ENCODE measurements at places on chromosomes 1 and 21.
A peak's percentile ranks its signal among the peaks of the same experiment; 100 is the strongest.

DNA sequence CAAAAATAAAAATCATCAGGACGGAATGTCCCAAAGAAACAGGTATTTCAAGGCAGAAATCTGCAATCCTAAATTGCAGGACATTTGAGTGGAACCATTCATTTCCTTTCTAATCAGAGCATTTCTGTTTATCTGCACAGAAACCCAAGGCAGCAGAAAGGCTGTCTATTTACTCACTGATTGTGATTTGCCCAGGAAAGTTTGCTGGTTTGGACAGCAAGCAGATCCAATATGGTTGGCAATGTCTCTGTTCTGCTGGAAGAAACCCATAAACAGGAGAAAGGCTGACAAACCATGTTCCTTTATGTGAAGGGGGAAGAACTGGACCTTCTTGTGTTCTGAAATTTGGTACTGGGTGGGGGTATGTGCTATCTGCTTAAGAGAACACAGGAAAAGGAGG, 120.1 kb downstream of the CLIC6 start:
- no peak for DNase-seq

- DNase-seq: no peak
These were observed 52.6 kb downstream of the CD34 start for GRCh38 chr1:207858281-207858680.

GRCh38 chr1:11248169-11248568, 14.2 kb downstream of the MTOR start:
- DNase-seq: no peak

- DNase-seq: no peak
These were observed 36.2 kb upstream of the GADD45A start for GRCh38 chr1:67648582-67649326.

DNA sequence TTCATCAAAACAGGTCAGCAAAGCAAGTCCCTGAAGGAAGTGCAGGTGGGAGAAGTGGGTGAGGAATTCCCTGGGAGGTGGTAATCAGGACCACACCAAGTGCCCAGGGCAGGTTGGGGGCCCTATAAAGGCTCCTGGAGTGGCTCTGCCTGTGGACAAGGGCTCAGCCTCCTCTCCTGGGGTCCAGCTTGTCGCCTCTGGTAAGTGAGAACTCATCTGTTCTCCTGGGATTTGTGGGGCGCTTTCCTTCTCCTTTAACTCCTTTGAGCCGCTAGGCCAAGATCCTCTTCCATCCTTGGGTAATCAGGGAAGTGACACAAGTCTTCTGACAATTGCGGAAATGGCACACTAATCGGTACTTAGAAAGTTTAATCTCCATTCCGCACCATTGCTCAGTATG, at the start of gene SPRR4:
Gene SPRR4 (plus strand): TSS at position 154 of the 400 bp plus-strand sequence. CDS start 1,243 bp downstream, outside the sequence.
- DNase-seq: no peak

DNA sequence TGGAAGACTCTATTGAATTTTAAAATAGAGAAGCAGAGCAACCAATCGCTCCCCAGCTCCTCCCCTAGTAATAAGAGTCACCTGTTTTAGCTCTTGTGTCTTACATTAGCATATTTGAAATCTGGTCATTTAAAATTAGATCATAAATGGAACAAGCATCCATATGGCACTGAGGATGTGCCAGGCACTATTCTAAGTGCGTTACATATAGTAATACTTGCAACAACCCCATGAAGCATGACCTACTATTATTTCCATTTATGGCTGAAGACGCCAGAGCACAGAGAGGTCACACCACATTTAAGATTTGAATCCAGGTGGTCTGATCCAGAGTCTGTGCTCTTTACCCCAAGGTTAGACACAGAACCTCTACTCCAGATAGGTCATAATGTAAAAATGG, 82.0 kb upstream of the HIVEP3 start:
- DNase-seq: no peak

GRCh38 chr1:240008298-240008697, 83.4 kb upstream of the FMN2 start:
- DNase-seq: no peak

GRCh38 chr1:114561333-114561732, 20.1 kb downstream of the BCAS2 start:
- DNase-seq: no peak

DNA sequence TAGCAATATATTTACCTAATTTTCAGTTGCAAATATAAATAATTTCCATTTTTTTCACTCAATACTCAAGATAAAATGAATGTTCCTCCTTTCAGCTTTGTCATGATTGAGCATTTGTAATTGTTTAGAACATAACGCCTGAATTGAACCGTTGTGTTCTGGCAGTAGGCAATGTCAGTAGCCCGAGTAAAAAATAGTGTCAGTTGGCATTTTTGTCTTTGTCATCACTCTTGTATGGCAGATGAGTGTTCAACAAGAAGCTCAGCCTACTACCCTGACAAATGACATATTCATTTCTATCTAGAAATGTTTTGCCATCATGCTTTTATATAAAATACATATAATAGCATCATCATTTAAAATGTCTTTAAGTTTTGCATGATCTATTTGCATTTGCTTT, 691.4 kb upstream of the NCAM2 start:
- no peak for DNase-seq

- no peak for DNase-seq
These were observed 231.4 kb downstream of the CHRM3 start for GRCh38 chr1:239617731-239618130.

- no peak for DNase-seq
These were observed 102.2 kb downstream of the BARHL2 start for GRCh38 chr1:90614872-90615271.

DNA sequence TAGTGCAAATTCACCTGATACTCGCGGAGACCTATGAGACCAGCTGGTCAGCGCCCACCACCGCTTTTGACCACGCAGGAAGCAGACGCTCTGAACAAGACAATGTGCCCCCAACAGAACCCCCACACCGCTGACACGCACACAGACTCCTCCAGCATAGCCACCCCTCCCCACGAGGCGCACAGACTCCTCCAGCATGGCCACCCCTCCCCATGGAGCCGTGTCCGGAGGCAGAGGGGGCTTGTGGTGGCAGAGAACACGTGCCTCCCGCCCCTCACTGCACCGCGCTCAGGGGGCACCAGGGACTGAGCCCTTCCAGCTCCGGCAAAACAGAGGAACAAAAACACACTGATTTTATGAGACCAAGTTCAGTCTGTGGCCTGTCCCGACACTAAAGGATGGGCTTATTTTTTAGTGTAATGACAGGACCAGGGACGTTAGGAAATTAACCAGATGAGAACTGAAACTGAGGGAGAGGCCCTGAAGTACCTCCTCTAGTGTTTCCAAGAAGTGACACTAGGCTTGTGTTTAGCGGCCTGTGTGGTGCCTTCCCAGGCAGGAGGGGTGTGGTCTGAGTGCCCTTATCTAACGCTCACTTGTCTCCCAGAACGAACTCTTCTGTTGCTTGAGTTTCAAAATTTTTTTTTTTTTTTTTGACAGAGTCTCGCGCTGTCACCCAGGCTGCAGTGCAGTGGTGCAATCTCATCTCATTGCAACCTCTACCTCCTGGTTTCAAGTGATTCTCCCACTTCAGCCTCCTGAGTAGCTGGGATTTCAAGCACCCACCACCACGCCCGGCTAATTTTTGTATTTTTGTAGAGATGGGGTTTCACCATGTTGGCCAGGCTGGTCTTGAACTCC, 10.0 kb upstream of the AGPAT3 start:
- no peak for DNase-seq

GRCh38 chr1:20717452-20718342, at the start of gene KIF17:
KIF17 (minus strand) TSS chr1:20718007; CDS start chr1:20717706, 301 bp downstream.
- DNase-seq: peak; percentile 59

DNA sequence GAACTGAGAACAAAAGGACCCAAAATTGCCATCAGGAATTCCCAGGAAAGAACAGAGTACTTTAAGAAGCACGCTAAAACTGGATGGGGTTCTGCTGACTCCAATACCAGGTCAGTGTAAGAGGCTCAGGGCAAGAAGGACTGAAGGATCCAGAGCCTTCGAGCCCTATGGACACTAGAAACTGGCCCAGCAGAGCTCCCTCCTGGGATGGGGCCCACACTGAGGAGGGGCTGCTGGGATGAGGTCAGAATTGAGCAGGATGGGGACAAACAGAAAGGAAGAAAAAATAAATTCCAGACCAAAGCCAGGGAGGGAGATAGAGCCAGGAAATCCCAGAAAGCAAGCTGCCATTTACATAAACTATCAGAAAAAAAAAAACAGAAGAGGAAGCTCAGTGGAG, 222.4 kb upstream of the COA6 start:
- DNase-seq: no peak

DNA sequence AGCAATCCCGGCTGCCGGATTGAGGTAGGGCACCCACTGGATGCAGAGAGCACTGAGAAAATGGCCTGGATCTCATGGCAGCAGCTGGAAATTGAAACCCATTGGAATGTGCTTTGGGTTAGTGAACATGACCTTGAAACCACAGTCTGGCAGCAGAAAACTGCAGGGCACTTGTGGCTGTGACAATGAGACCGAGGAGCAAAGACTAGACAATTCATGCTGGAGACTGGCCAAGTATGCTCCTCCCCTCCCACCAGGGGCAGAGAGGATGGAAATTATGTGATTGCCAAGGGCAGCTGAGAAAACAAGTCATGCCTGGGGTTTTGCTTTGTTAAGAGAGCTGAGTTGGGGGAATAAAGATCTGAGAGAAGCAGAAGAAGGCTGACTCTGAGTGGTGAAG, 60.7 kb downstream of the ZNF697 start:
- DNase-seq: no peak

DNA sequence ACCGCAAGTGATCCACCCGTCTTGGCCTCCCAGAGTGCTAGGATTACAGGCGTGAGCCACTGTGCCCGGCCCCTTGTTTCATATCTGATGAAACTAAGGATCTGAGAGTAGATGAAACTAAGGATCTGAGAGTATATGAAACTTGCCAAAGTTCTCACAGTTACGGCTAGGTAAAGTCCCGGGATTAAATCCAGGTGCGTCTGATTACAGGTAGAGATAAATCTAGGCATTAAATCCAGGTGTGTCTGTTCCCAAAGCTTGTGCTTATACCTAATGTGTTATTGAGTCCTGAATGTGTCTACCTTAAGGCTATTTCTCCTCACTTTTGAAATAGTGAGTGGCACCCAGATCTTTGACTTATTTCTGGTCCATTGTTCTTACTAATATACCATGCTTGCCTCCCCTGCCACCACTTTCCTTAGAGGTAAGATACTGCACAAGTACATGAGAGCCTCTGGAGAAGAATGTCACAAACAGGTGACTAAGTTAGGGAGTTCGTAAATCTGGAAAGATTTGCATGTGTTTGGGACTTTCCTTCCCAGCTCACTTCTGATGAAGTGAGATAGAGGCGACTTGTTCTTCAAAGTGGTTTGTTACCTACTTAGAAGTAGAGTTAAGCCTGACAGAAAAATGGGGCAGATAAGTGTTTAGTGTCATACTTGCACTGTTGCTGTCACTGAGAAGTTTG, 66.5 kb downstream of the AK4 start:
- DNase-seq: no peak

DNA sequence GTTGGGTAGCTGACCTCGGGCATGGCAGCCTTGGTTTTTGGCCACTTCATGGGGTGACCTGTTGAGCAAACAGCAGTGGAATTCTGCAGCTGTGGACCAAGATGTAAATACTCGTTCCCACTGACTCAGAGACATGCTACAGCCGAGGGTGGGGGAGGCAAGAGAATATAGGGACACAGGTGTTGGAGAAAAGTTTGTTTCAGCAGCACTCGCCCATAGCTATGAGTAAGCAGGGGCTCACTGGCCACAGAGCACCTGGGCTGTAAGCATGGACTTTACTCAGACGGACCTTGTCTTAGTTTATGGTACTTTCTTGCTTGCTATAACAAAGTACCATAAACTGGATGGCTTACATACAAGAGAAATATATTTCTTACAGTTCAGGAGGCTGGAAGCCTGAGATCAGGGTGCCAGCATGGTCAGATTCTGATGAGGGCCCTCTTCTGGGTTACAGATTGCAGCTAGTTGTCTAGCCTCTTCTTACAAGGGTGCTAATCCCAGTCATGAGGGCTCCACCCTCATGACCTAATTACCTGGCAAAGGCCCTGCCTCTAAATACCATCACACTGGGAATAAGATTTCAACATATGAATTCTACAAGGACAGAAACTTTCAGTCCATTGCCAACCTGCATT, 437.2 kb upstream of the DAB1 start:
- no peak for DNase-seq

DNA sequence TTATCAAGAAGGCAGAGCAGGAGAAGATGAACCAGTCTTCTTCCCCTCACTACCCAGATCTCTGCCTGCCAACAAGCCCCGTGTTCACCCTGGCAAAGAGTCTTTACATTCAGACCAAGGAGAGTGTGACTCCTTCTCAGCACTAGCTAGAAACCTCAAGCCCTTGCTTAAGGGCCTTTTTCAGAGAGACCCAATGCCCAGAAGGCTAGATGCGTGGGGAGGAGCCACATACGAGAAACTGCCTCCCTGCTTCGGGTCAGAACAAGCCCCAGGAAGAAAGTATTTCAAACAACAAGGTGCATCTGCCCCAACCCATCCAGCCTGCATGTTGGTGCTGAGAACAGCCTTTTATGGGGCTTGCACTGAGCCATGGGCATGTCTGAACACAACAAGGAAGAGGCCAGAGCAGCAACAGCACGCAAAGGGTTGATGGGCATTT, 152.7 kb upstream of the CAMK1G start:
- DNase-seq: no peak

GRCh38 chr1:9960011-9960410, 16.7 kb downstream of the NMNAT1 start:
- DNase-seq: no peak

DNA sequence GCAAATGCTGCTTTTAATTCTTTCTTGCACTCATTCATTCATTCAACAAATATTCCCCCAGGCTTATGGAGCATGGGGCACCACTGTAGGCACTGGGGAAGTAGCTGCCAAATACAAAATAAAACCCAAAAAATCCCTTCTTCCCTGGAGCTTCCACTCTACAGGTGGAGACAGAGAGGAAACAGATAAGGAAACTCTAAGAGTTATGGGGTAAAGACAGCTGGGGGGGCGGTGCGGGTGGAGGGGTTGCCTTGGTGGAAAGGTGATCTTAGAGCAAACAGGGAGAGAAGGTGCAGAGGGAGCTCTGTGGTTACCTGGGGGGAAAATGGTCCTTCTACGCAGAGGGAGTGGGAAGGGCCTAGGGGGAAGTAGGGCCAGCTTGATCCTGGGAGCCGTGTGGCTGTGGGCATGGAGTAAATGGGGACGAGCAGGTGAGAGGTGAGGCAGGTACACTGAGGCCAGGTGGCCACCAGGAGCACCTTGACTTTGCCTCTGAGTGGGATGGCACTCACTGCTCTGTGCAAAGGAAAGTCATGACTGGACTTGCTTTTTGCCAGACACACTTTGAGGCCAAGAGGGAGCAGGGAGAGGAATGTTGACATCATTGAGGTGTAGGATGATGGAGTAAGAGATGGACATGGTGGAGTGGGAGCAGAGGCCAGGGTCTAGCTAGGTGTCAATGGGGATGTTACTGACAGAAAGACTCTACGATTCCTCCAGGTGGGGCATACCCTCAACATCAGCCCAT, 152.0 kb downstream of the ETS2 start:
- DNase-seq: no peak

GRCh38 chr1:62462370-62462769, 25.5 kb downstream of the USP1 start:
- DNase-seq: no peak

GRCh38 chr1:19940486-19941205, 17.2 kb upstream of the PLA2G2E start:
- no peak for DNase-seq
